ENCODE measurements at places on chromosomes 6 and 20. TPM values are rescaled to one million over a fixed set of nuclear protein-coding genes. Genes with fewer than 3 reads are reported as not detected.

DNA sequence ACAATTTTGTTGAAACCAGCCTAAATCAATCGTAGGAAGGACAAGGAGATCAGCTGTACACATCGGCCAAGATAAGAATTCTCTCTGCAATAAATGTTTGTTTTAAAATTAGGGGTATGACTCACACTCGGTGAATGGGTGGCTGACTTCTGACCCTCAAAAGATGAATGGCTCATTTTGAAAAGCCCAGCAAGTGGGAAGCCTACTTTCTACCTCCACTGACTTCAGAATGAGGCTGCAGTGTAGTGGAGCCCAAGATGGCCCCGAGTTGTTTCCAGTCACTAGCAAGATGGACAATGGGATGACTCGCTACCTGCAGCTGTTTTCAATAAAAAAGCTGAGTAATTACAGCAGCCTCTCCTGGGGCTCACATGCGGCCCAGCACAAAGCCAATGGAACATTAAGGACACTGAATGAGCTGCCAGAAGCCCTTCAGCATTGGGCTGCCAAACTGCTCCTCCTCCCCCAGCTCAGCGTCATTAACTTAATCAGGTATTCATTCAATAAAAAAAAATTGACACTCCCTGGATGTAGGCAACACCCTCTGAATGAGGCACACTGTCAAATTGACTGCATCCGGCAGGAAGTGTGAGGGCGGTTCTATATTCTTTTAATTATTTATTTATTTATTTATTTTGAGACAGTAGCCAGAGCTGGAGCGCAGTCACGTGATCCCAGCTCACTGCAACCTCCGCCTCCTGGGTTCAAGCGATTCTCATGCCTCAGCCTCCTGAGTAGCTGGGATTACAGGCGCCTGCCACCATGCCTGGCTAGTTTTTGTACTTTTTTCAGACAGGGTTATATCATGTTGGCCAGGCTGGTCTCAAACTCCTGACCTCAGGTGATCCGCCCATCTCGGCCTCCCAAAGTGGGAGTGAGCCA is 107.3 kb downstream of the GMPR start:
- H3K27ac ChIP-seq = peak overlapping the region; percentile 45
- DNase-seq = no peak
- no peaks in the 10 kb centered on the region for H3K36me3 ChIP-seq
- H3K27me3 ChIP-seq = no peaks in the 10 kb centered on the region

DNA sequence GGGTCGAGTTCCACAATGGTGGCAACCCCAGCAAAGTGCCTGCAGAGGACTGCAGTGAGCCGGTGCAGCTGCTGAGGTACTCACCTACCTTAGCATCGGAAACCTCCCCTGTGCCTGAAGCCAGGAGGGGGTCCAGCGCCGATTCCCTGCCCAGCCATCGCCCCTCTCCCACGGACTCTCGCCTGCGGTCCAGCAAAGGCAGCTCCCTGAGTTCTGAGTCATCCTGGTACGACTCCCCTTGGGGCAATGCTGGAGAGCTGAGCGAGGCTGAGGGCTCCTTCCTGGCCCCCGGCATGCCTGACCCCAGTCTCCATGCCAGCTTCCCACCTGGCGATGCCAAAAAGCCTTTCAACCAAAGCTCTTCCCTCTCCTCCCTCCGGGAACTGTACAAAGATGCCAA is 134.1 kb upstream of the CLDN20 start:
- no peak overlapping the region for H3K27ac ChIP-seq
- no peaks in the 10 kb centered on the region for H3K4me1 ChIP-seq
- no peak for DNase-seq
- H3K27me3 ChIP-seq = no peaks in the 10 kb centered on the region
- no peak overlapping the region for H3K4me3 ChIP-seq
- H3K36me3 ChIP-seq = no peaks in the 10 kb centered on the region

The KIF13A gene
- 68.3 TPM for total RNA-seq

GRCh38 chr6:75893058-75893775 is 144.2 kb downstream of the MYO6 start:
- H3K36me3 ChIP-seq = peaks cover 4% of the 10 kb centered on the region
- DNase-seq = no peak
- H3K4me3 ChIP-seq = no peak overlapping the region
- no peaks in the 10 kb centered on the region for H3K27me3 ChIP-seq
- H3K4me1 ChIP-seq = no peaks in the 10 kb centered on the region

GRCh38 chr20:9616833-9617461 is 102.6 kb downstream of the LAMP5 start:
- no peaks in the 10 kb centered on the region for H3K36me3 ChIP-seq
- H3K4me1 ChIP-seq = no peaks in the 10 kb centered on the region
- H3K27me3 ChIP-seq = no peaks in the 10 kb centered on the region
- no peak overlapping the region for H3K4me3 ChIP-seq

- no peak overlapping the region for H3K27ac ChIP-seq
- no peak overlapping the region for H3K4me3 ChIP-seq
- H3K4me1 ChIP-seq = no peaks in the 10 kb centered on the region
- H3K36me3 ChIP-seq = peaks cover 15% of the 10 kb centered on the region
- no peak for DNase-seq
These were observed 55.2 kb downstream of the PIGU start for GRCh38 chr20:34621383-34622367.

GRCh38 chr6:39453241-39453640 is 130.7 kb upstream of the KCNK16 start:
- H3K4me3 ChIP-seq = no peak overlapping the region
- no peaks in the 10 kb centered on the region for H3K36me3 ChIP-seq
- no peak for DNase-seq
- no peaks in the 10 kb centered on the region for H3K4me1 ChIP-seq

DNA sequence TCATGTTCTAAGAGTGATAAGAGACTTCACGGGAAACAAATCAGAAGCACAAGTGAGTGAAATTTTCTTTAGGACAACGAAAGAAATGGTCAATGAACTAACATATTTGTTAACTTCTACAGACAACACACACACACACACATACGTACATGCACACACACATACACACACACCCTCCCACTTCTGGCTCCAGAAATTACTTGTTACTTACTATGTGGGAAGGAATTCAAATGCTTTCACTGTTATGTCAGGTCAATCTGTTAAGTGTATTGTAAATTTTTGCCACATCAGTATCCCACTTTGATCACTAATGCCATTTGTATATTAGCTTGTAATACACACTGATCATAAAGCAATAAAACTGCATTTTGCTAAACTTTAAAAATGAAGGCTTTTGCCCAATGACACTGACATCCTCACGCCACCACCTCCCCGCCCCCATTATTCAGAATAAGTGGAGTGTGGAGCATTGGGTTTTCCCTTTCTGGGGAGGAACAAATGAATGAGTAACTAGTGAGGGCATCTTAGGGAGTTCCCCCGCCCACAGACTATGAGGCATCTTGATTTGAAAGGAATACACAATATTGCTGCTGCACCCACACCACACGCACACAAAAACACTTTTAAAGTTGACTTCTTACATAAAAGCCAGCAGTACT is 76.2 kb downstream of the ATXN1 start:
- H3K27ac ChIP-seq = no peak overlapping the region
- H3K36me3 ChIP-seq = no peaks in the 10 kb centered on the region
- no peak overlapping the region for H3K4me3 ChIP-seq
- no peaks in the 10 kb centered on the region for H3K27me3 ChIP-seq
- DNase-seq = no peak

The PREX1 gene
- 21.7 TPM for total RNA-seq

The JARID2 gene
- total RNA-seq = 6.7 TPM

DNA sequence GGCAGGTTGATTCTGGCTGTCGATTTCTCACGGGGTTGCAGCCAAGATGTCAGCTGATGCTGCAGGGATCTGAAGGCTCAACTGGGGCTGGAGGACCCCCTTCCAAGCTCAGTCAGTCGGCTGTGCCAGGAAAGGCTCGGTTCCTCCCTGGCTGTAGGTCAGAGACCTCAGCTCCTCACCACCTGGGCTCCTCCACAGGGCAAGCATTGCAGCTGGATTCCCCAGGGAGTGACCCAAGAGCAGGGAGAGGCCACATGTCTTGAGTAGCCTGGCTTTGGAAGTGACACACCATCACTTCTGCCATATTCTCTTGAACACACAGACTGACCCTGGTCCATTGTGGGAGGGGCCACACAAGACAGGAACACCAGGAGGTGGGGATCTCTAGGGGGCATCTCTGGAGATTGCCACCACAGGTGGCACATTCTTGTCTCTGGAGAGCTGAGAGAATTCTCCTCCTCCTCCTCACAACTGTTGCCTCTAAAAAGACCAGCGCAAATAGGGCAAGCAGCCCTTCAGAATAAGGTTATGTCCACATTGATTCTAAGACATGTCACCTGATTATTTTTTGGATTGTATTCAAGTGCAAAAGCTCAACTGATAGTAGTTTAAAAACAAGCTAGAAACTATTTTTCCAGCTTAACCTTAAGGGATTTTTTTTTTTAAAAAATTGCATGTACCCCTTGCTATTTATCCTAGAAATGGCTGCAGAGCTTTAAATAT is 270.5 kb downstream of the NRN1 start:
- no peaks in the 10 kb centered on the region for H3K4me1 ChIP-seq
- DNase-seq = no peak
- no peaks in the 10 kb centered on the region for H3K27me3 ChIP-seq
- no peak overlapping the region for H3K27ac ChIP-seq

The GRM1 gene
- total RNA-seq = 0.07 TPM

DNA sequence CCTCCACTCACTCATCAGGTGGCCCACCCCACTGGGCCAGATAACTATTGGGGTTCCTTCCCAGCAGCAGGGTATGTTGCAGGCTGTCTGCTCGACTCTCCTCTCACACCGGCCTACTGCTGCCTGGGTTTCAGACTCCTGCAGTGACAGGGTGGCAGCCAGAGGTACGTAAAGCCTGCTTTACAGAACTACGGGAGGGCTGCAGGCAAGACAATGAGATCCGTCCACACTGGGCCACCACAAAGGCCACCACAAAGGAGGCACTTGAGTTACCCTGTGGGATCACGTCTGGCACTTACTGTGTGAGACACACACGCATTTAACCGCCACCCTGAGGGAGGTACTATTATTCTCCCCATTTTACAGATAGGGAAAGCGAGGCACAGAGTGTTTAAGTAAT is 78.5 kb downstream of the NFATC2 start:
- no peak for DNase-seq
- H3K4me1 ChIP-seq = no peaks in the 10 kb centered on the region
- H3K4me3 ChIP-seq = no peak overlapping the region
- no peaks in the 10 kb centered on the region for H3K27me3 ChIP-seq
- H3K36me3 ChIP-seq = peaks cover 3% of the 10 kb centered on the region

- no peak for DNase-seq
- H3K27ac ChIP-seq = no peak overlapping the region
- H3K4me1 ChIP-seq = peaks cover 5% of the 10 kb centered on the region
- H3K4me3 ChIP-seq = no peak overlapping the region
These were observed 32.9 kb downstream of the PGM3 start for GRCh38 chr6:83160167-83160566.

The PAX1 gene
- not detected for total RNA-seq

GRCh38 chr6:106112433-106112832 is 26.3 kb downstream of the PRDM1 start:
- DNase-seq = no peak
- H3K27ac ChIP-seq = no peak overlapping the region
- H3K36me3 ChIP-seq = no peaks in the 10 kb centered on the region
- H3K4me1 ChIP-seq = no peaks in the 10 kb centered on the region
- no peak overlapping the region for H3K4me3 ChIP-seq
- H3K27me3 ChIP-seq = no peaks in the 10 kb centered on the region

GRCh38 chr6:109024784-109025183 is 69.9 kb downstream of the SESN1 start:
- H3K27me3 ChIP-seq = no peaks in the 10 kb centered on the region
- H3K27ac ChIP-seq = no peak overlapping the region

The APMAP gene
- 30.3 TPM for total RNA-seq

DNA sequence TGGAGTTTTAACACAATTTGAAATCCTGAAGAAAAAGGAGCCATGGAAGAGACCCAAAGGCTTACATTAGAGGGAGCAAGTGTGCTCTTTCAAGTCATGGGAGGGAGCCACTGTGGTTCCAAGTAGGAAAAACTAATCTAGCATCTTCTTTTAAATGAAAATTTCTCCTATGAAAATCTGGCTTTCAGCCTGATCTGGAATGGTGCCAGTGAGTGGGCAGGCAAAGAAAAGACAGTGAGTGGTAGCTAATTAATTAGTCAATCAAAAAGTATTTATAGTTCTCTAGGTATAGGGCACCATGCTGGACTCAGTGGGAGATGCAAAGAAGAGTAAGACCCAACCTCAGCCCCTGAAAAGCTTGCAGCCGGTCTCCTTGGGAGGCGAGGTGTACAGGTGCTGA is 21.9 kb downstream of the CAP2 start:
- DNase-seq = no peak
- H3K4me1 ChIP-seq = no peaks in the 10 kb centered on the region
- H3K36me3 ChIP-seq = no peaks in the 10 kb centered on the region
- H3K27ac ChIP-seq = no peak overlapping the region
- H3K4me3 ChIP-seq = no peak overlapping the region

DNA sequence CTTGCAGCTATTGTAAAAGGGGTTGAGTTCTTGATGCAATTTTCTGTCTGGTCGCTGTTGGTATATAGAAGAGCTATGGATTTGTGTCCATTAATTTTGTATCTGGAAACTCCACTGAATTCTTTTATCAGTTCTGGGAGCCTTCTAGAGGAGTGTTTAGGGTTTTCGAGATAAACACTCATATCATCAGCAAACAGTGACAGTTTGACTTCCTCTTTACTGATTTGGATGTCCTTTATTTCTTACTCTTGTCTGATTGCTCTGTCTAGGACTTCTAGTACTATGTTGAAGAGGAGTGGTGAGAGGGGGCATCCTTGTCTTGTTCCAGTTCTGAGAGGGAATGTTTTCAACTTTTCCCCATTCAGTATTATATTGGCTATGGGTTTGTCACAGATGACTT is 120.8 kb upstream of the SSTR4 start:
- H3K4me3 ChIP-seq = no peak overlapping the region
- H3K36me3 ChIP-seq = no peaks in the 10 kb centered on the region
- H3K27me3 ChIP-seq = no peaks in the 10 kb centered on the region
- H3K27ac ChIP-seq = no peak overlapping the region
- DNase-seq = no peak
